Prostate gland (tissue), 2 donors: ENCODE measurements at places on chromosomes 6 and 20.

DNA sequence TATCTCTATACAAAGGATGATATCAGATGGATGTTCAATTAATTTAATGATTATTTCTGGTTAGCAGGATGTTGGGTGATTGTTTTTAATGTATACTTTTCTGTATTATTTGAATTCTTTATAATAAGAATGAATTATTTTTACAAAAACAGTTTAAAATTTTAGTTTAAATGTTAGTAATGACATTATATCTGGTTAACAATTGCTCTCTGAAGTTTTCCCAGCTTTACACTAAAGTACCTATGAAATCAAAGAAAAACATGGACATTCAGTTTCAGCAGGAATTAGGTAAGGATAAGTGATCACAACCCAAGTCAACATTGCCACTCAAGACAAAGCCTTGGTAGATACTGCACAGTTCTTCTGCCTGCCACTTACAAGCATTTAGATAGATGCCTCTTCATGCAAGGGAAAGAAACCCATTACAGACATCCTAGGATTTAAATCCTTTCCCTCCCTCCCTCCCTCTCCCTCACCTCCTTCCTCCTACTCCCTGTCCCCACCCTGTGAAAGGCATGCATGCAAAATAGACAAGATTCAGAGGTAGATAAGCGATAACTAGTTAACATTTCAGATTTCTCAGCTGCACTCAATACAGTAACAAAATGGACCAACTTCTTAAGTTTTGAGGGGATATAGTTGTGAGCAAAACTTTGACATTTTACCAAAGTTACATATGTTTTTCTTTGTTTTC, 143.8 kb downstream of the STXBP5 start:
- no peaks in the 10 kb centered on the region for H3K27me3 ChIP-seq
- H3K36me3 ChIP-seq: no peaks in the 10 kb centered on the region
- no peak overlapping the region for H3K4me3 ChIP-seq

DNA sequence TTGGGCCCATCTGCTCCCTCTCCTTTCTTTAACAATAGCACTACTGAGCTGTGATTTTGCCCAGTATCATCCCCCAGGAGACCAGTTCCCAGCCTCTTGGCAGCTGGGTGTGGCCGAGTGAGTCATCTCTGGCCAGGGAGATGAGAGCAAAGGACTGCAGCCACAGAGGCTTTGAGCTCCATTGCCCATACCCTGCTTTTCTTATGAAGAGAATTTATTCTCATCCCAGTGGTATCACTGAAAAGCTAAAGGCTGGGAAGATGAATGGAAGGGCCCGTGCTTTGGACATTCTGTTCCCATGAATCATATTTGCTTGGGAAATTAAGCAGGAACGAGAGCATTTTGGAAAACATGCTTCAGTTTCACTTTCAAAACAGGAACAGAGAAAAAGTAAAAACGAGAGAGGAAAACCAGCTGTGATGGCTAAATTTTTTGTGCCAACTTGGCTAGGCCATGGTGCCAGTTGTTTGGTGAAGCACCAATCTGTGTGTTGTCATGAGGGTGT, 14.9 kb downstream of the CST3 start:
- H3K4me3 ChIP-seq: no peak overlapping the region
- H3K4me1 ChIP-seq: no peaks in the 10 kb centered on the region
- no peak for DNase-seq

- H3K27ac ChIP-seq: no peak overlapping the region
- no peak for DNase-seq
- H3K4me3 ChIP-seq: no peak overlapping the region
- H3K36me3 ChIP-seq: no peaks in the 10 kb centered on the region
These were observed 89.3 kb upstream of the JAG1 start for GRCh38 chr20:10763112-10763511.

GRCh38 chr6:157600807-157601206, 219.8 kb downstream of the ZDHHC14 start:
- H3K4me1 ChIP-seq: peaks cover 15% of the 10 kb centered on the region
- DNase-seq: no peak
- no peak overlapping the region for H3K4me3 ChIP-seq
